ENCODE measurements at places on chromosomes 5 and 9. TPM values are rescaled to one million over a fixed set of nuclear protein-coding genes. Genes with fewer than 3 reads are reported as not detected.

DNA sequence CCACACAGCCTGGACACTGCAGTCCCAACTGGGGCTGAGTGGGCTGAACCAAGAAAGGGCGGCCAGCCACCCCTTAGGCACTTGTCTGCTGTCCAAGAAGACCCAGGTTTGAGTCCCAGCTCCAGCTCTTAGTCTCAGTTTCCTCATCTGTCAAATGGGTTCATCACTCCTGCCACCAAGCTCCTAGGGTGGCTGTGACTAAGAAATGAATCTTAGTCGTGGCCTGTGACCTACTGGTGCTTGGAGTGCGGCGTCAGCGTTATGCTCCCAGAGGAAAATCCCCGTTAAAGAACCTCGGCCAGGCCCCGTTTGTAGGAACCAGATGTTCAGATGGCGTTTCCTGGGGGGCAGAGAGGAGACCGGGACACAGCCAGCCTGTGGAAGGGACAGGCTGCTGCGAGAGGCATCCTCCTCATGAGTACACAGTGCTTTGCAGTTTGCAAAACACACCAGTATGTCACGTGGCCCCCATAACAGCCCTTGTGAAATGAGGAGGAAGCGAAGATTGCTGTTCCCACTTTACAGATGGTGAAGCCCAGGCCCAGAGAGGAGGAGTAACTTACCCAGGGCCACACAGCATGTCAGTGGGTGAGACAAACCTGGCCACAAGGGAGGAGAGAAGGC, 3.3 kb downstream of the FIBCD1 start:
- no peak for DNase-seq
- no peak overlapping the region for H3K27ac ChIP-seq
- H3K4me1 ChIP-seq: peaks cover 1% of the 10 kb centered on the region
- H3K4me3 ChIP-seq: no peak overlapping the region

DNA sequence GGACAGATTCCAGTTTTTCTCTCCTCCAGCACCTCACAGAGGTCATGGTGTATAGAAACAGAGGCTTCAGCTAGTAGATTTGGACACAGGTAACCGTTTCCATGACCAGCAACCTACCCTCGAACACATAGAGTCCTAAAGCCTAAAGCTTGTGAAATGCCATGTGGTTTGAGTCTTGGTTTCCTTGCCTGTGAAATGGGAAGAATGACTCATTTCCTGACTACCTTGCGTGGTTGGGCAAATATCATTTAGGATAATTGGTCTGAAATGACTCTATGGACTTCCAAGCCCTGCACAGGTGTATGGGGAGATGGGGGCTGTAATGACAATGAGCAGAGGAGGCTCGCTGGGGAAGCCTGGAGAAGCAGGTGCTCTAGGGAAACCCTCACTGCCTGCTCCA, 134.6 kb downstream of the TTLL11 start:
- H3K27ac ChIP-seq: no peak overlapping the region
- H3K27me3 ChIP-seq: peaks cover 2% of the 10 kb centered on the region
- H3K36me3 ChIP-seq: no peaks in the 10 kb centered on the region
- DNase-seq: no peak
- H3K4me1 ChIP-seq: peaks cover 5% of the 10 kb centered on the region
- H3K4me3 ChIP-seq: no peak overlapping the region

GRCh38 chr9:91036356-91036755, 234.7 kb downstream of the SYK start:
- H3K4me1 ChIP-seq: peaks cover 61% of the 10 kb centered on the region
- peak overlapping the region; percentile 88 for H3K27ac ChIP-seq
- no peaks in the 10 kb centered on the region for H3K27me3 ChIP-seq
- peaks cover 8% of the 10 kb centered on the region for H3K36me3 ChIP-seq
- no peak for DNase-seq

Gene TMEM174
- not detected for total RNA-seq

Gene MARCOL
- total RNA-seq: not detected

- peak overlapping the region; percentile 55 for H3K4me3 ChIP-seq
- DNase-seq: peak; percentile 77
- H3K27ac ChIP-seq: no peak overlapping the region
- peaks cover 10% of the 10 kb centered on the region for H3K36me3 ChIP-seq
- H3K27me3 ChIP-seq: peaks cover 4% of the 10 kb centered on the region
- H3K4me1 ChIP-seq: peaks cover 29% of the 10 kb centered on the region
Measured at GRCh38 chr9:134407121-134407779, 81.0 kb downstream of the RXRA start.

Gene PCDHB5
- total RNA-seq: not detected

DNA sequence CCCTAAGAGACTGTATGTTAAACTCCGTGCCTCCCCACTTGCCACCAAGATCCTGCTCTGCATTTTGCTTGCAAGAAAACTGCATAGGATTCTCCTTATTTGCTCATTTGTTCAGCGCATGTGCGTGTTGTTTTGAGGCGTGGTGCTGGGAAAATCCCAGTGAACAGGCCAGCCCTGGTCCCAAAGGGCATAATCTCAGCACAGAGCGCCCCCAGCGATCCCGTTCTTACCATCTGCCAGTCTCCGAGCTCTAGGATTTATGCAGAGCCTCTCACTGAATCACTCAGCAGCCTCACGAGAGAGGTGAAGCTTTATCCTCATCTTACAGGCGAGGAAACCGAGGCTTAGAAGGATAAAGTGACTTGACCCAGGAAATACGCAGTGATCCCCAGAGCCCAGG, 11.5 kb downstream of the PRRX2 start:
- H3K27me3 ChIP-seq: peaks cover 6% of the 10 kb centered on the region
- H3K27ac ChIP-seq: no peak overlapping the region
- peaks cover 2% of the 10 kb centered on the region for H3K4me1 ChIP-seq
- no peak overlapping the region for H3K4me3 ChIP-seq
- no peak for DNase-seq
- H3K36me3 ChIP-seq: no peaks in the 10 kb centered on the region

- no peaks in the 10 kb centered on the region for H3K36me3 ChIP-seq
- no peak overlapping the region for H3K27ac ChIP-seq
- DNase-seq: no peak
Measured at GRCh38 chr9:107547772-107548297, 58.3 kb upstream of the KLF4 start.

DNA sequence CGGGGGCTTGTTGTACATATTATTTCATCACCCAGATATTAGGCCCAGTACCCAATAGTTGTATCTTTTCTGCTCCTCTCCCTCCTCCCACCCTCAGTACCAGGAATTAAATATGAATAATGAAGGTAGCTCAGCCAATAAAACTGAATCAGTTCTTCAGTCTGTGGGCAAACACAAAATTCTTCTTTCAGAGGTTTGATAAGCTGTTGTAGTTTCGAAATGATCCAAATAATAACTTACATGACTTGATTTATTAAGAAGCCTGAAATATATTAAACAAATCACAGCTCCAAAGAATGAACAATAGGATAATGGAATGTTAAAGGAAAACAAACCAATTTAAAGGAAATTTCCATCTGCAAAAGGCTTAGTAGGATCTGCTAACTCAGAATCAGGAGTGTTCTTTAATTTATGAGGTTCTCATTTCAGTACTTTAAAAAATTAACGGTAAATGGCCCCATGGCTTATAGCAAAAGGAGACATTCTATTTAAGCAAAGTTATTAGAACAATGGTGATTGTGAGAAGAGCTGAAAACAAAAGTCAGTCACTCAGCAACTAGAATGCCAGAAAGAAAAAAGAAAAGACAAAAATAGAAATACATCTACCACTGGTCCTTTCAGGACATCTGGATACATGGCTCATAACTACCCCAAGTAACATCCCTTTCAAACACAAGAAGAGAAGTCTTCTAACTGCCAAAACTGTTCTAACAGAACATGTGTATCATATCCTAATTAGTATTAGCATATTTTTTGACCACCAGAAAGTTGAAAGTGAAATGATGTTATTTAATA, 62.4 kb downstream of the NR3C1 start:
- peaks cover 35% of the 10 kb centered on the region for H3K36me3 ChIP-seq
- no peaks in the 10 kb centered on the region for H3K27me3 ChIP-seq
- H3K4me1 ChIP-seq: peaks cover 23% of the 10 kb centered on the region
- H3K27ac ChIP-seq: no peak overlapping the region

- H3K4me3 ChIP-seq: no peak overlapping the region
- peaks cover 3% of the 10 kb centered on the region for H3K27me3 ChIP-seq
- no peak overlapping the region for H3K27ac ChIP-seq
- no peaks in the 10 kb centered on the region for H3K36me3 ChIP-seq
Measured at GRCh38 chr9:120324461-120324860, 255.5 kb downstream of the CDK5RAP2 start.

DNA sequence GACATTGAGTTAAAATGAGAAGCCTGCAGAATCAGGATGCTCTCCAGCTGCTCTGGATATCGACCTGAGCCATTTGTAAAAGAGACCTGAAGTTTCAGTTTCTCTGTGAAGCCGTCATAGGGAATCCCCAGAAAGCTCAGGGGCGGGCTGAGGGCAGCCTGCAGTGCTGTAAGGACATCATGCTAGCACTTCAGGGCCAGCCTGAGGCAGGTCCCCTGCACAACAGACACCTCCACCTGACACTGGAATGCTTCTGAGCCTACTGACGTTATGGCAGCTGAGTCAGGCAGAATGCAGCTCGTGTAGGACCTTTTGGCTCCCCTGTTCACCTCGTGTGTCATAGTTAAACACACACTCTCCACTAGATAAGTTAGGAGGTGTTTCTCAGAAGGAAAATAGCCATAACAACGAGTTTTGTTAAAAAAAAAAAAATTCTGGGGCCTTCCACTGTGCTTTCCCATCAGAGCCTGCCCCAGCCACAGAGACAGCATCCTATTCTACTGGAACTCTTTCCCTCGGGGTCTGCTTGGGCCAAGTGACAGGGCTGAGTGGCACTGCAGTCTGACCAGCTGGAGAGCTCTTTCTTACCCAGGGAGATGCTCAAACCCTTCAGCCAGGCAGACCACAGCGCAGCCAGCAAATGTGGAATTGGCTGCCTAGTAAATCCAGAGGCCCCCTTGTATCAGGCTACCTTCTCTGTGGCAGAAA, 354.9 kb downstream of the DIRAS2 start:
- H3K27ac ChIP-seq: no peak overlapping the region
- no peak overlapping the region for H3K4me3 ChIP-seq
- no peaks in the 10 kb centered on the region for H3K36me3 ChIP-seq
- H3K27me3 ChIP-seq: peaks cover 8% of the 10 kb centered on the region
- no peak for DNase-seq

GRCh38 chr5:126300293-126300692, 122.9 kb upstream of the GRAMD2B start:
- H3K4me3 ChIP-seq: no peak overlapping the region
- H3K4me1 ChIP-seq: no peaks in the 10 kb centered on the region
- no peaks in the 10 kb centered on the region for H3K36me3 ChIP-seq
- DNase-seq: no peak

- no peak overlapping the region for H3K4me3 ChIP-seq
- DNase-seq: no peak
- peaks cover 2% of the 10 kb centered on the region for H3K4me1 ChIP-seq
- no peaks in the 10 kb centered on the region for H3K27me3 ChIP-seq
- H3K36me3 ChIP-seq: no peaks in the 10 kb centered on the region
Measured at GRCh38 chr5:89130851-89131250, 247.9 kb upstream of the MEF2C start.

- H3K27me3 ChIP-seq: peaks cover 8% of the 10 kb centered on the region
- H3K4me3 ChIP-seq: no peak overlapping the region
- peaks cover 3% of the 10 kb centered on the region for H3K4me1 ChIP-seq
- no peak overlapping the region for H3K27ac ChIP-seq
Measured at GRCh38 chr9:135440620-135441019, 39.0 kb upstream of the PPP1R26 start.

GRCh38 chr9:128428644-128429512, 8.2 kb downstream of the CERCAM start:
- DNase-seq: no peak
- H3K27me3 ChIP-seq: no peaks in the 10 kb centered on the region
- H3K27ac ChIP-seq: no peak overlapping the region
- H3K4me1 ChIP-seq: no peaks in the 10 kb centered on the region
- no peaks in the 10 kb centered on the region for H3K36me3 ChIP-seq

GRCh38 chr5:50302815-50303490, 138.1 kb downstream of the EMB start:
- H3K27me3 ChIP-seq: no peaks in the 10 kb centered on the region
- no peak for DNase-seq
- no peak overlapping the region for H3K27ac ChIP-seq
- no peaks in the 10 kb centered on the region for H3K4me1 ChIP-seq
- no peaks in the 10 kb centered on the region for H3K36me3 ChIP-seq
- no peak overlapping the region for H3K4me3 ChIP-seq

- H3K27me3 ChIP-seq: peaks cover 13% of the 10 kb centered on the region
- H3K4me1 ChIP-seq: peaks cover 11% of the 10 kb centered on the region
- no peaks in the 10 kb centered on the region for H3K36me3 ChIP-seq
- no peak overlapping the region for H3K4me3 ChIP-seq
Measured at GRCh38 chr9:135516132-135516860, 4.9 kb upstream of the LCN1 start.

Gene PCDHGB3
- total RNA-seq: 0.85 TPM

Gene TAL2
- total RNA-seq: not detected

GRCh38 chr9:113608082-113608685, 144.7 kb downstream of the RGS3 start:
- H3K4me3 ChIP-seq: no peak overlapping the region
- H3K27ac ChIP-seq: no peak overlapping the region
- no peaks in the 10 kb centered on the region for H3K36me3 ChIP-seq
- no peak for DNase-seq
- no peaks in the 10 kb centered on the region for H3K27me3 ChIP-seq
- peaks cover 2% of the 10 kb centered on the region for H3K4me1 ChIP-seq

DNA sequence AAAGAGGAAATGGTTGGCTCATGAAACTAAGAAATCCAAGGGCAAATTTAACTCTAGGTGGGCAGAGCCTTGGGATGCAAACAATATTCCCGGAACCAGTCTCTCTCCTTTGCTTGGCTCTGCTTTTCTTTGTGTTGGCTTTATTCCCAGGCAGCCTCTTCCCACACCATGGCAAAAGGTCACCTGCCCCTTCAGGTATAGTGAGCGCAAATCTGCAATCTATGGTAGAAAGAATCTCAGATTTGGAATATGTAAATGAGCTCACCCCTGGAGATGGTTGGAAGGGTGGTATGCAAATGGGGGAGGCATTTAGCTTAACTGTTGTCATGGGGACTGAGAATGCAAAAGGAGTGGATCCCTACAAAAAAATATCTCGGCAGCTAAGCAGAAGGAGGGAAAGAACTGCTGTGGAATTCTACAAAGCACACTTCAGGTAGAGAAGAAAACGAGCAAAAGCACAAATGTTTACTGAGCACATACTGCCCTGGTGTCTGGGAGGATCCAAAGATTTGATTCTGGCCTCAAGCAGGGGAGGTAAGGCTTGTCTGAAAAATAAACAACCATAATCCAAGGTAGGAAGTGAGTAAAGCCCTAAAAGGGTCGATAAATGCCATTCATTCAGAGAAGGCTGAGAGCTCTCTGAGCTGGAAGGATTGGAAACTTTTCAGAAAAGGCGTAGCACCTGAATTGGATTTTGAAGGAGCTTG, 139.7 kb downstream of the TLE1 start:
- H3K27ac ChIP-seq: no peak overlapping the region
- no peaks in the 10 kb centered on the region for H3K27me3 ChIP-seq
- H3K36me3 ChIP-seq: no peaks in the 10 kb centered on the region
- H3K4me1 ChIP-seq: no peaks in the 10 kb centered on the region
- no peak for DNase-seq

Gene RGS7BP
- not detected for total RNA-seq

GRCh38 chr9:125561509-125562148, 145.4 kb downstream of the MAPKAP1 start:
- no peak for DNase-seq
- H3K4me1 ChIP-seq: peaks cover 34% of the 10 kb centered on the region
- H3K27me3 ChIP-seq: no peaks in the 10 kb centered on the region
- H3K36me3 ChIP-seq: peaks cover 18% of the 10 kb centered on the region
- peak overlapping the region; percentile 40 for H3K4me3 ChIP-seq

Gene TMEM8B
- total RNA-seq: 3.4 TPM

Gene PHYKPL
- total RNA-seq: 87.4 TPM

All from activated T-helper 2 cell treated with anti-CD3 and anti-CD28 coated beads, Interferon-gamma antibody, Interleukin-2, Interleukin-4, amounts not matched to agents 10 μg/mL and 5 μg/mL and 100 μg/mL, durations not matched to agents 14 hours and 24 hours and 36 hours (primary cell).